ENCODE measurements at places on chromosomes 5 and 9.

GRCh38 chr9:83655433-83655832, 32.5 kb downstream of the IDNK start:
- DNase-seq, result no peak

- DNase-seq, result peak; percentile 69
Observed at GRCh38 chr9:133534346-133535291, at the start of gene ADAMTSL2. Gene ADAMTSL2 (plus strand): TSS chr9:133534704. CDS start chr9:133536713, 2,009 bp downstream.

DNA sequence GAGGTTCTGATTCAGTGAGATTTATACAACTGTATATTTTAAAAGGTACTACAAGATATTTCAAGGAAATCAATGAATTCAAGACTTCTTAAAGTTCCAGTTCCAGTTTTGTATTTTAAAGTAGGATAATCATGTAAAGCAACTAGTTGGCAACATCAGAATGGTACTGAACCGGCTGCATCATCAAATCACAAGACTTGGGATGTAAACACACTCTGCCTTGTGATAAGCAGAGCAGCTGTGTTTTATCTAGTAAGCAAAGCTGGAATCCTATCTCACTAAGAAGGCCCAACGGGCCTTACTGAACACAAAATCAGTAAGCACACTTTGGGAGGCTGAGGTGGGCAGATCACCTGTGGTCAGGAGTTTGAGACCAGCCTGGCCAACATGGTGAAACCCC, 327.2 kb upstream of the NREP start:
- no peak for DNase-seq

GRCh38 chr9:1008216-1008615, 31.8 kb downstream of the DMRT3 start:
- DNase-seq, result no peak

- DNase-seq, result no peak
Observed at GRCh38 chr5:162209005-162209605, 141.5 kb downstream of the GABRG2 start.

GRCh38 chr9:79193001-79193400, 378.8 kb upstream of the TLE4 start:
- DNase-seq, result no peak

DNA sequence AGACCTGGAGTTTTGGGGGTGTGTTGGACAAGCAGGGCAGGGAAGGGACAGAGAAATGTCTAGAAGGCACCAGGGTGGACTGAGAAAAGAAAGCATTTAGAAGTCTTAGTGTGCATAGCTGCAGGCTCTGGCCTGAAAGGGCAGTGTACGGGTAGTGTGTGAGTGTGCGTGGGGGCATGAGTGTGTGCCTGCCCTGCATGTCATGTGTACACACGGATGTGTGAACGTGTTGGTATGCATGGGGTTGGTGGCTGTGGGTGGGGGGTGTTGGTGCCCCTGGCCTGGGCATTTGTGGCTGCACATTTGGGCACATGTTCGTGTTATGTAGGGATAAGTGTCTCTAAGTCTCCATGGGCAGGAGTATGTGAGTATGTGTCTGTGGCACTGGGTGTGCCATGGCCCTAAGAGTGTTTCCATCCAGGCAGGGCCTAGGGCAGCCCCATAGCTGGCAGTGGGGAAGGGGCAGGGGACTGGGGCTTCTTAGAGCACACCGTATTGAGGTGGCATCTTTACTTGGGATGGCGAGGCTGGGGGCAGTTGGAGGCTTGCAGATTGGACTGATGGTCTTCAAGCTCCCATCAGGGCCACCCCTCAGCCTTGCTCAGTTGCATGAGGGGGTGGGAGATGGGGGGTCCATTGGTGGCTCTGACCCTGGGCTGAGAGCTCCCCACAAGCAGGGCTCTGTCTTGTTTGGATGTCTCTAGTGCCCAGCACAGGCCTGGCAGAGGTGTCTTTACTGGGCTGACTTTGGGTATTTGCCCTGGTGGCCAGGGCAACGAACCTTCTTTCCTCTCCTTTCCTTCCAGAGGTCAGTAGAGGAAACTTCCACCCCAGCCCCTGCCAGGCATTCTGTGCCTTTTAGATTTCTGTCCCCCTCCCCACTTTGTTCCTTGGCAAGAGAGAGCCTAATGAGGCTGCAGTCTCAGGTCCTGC, 15.0 kb downstream of the PSD2 start:
- no peak for DNase-seq

DNA sequence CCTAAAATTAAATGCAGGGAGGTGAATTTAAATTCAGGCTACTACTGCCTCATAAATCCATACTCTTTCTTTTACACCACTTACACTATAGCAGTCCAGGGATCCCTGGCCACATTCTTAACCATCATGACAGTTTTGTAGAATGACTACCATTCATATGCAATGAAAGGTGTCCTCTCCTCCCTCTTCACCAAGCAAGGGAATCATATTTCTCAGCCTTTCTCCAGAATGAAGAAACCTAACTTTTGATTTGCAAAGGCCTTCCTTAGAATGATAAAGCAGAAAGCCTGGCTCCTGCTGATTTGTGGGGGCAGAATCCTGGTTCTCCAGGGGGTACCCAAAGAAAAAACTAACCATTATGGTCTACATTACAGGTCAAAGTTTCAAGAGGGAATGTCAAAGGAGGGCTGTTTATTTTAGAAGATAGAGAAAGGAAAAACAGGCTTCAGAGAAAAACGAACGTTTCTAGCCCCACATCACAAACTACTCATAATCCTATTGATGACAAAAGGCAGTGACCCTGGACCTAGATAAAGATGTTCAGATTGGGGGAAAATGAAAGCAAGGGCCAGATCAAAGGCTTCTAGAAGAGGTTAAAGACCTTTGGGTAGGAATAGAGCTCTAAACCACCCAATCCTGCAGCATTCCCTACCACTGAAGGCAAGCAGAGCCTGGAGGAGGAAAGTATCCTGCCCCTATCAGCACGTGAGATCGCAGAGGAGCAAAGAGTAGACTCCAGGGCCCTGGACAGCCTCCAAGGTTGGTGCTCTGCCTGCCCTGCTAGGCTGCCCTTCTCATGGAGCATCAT, 11.5 kb downstream of the WNT8A start:
- DNase-seq, result no peak

DNA sequence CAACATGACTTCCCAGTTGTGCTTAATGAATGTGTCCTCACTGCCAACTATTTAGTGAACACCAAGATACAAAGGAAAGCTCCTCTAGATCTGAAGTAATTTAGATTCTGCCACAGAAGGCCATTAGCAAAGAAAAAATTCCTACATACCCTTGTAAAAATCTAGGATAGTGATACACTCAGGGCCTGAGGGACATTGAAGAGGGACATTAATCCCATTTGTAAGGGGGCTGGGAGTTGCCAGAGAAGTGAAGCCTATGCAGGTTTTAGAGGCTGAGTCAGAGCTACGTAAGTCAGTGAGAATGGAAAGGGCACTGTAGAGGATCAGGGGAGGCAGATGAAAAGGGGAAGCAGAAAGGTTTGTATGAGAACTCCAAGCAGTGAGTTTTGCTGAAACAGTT, 286.9 kb upstream of the TARS1 start:
- no peak for DNase-seq

GRCh38 chr5:61534481-61535267, 202.6 kb downstream of the ZSWIM6 start:
- DNase-seq, result no peak

GRCh38 chr5:173012882-173013281, 29.3 kb downstream of the ATP6V0E1 start:
- DNase-seq, result no peak

- no peak for DNase-seq
Observed at GRCh38 chr9:123065196-123065595, 31.7 kb downstream of the GPR21 start.

GRCh38 chr5:122611406-122611805, 163.5 kb upstream of the SNX2 start:
- DNase-seq, result no peak

DNA sequence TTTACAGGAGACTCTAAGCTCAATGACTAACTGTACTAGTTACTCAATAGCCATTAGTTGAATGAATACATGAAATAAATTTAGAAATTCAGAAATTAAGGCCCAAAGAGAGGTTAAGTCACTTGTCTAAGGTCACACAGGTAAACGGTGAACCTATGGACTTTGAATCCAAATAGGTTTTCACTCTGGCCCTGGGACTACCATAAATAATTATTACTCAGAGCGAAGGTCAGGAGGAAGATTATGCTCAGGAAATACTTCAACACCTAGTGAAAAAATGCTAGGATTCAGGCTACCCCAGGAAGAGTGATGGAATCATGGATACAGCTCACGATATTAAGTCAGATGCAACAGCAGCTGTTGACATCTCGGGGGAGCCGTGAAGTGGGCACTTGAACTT, 417.4 kb downstream of the GABRG2 start:
- no peak for DNase-seq

GRCh38 chr5:32147236-32147635, 26.9 kb downstream of the GOLPH3 start:
- no peak for DNase-seq

DNA sequence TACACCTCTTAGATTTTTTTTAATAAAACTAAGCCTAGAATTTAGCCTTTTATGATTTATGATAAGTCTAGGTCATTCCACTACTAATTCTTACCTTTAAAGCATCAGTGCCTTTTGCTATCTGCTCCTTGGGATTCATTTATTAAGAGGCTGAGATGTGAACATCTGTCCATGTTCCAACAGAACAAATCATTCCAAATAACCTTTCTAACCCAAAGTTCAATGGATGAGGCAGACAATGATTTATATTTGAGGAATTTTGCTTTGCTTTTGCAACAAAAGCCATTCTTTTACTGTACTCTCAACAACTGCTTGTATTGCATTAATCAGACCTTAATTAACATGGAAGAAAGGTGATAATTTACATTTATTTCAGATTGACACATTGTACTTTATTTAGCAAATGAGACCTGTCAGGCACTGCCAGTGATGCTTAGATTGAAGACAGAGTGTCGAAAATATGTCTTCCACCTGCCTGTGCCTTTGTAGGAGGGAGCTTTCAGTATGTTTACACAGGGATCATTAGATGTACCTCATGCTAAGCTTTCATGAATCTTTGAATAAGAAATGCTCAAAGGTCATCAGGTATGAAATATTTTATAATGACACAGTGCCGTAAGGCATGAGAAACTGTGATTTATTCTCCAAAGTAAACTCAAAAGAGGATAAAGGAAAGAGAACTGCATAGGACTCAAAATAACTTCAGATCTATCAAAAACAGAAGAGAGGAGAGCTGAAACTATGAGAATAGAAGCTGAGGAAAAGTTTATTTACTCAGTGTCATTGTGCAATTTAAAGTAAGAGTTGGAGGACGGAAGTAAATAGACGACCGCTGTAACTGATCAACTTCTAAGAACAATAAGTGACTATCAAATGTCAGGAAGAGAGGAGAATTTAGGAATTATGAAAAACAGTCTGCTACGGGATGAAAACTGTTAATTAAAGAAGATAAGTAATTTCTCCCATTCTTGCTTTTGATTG, 36.7 kb upstream of the IZUMO3 start:
- no peak for DNase-seq

- DNase-seq, result no peak
Observed at GRCh38 chr5:59193616-59194319, 610.9 kb downstream of the RAB3C start.

DNA sequence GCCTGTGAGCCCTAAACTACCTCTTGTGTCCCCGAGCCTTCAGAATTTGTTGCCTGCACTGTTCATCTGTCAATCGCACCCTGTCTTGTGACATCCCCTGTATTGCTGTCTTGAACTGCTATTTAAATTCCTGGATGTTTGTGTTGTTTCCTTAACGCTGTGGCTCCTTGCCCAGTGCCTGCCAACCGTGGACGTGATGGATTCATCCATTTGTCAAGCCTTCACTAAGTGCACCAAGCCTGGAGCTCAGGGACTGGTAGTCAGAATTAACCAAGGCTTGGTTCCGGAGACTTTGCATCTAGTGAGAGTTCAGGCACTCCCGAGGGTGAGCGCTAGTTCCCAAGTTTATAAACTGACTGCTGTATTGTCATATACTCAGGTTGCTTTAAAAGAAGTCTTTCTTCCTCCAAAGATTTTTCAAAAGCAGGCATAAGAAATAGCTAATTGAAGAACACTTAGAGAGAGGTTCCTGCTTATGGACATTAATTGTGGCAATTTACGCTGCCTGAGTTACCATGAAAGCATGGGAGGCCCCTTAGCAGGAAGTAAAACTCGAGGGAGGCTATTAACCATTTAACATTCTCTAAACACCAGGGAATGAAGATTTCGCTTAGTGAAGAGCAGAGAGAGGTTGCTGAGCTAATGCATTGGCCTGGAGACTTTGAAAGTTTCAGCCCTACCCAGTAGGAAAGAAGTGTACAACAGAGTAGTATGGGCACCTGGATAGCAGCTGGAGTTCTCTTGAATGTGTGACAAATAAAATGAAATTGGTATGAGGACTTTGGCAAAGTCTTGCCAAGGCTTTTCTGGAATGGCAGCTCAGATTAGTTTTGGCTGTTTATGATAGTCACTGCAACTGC, 29.0 kb downstream of the RGS3 start:
- peak; percentile 60 for DNase-seq

DNA sequence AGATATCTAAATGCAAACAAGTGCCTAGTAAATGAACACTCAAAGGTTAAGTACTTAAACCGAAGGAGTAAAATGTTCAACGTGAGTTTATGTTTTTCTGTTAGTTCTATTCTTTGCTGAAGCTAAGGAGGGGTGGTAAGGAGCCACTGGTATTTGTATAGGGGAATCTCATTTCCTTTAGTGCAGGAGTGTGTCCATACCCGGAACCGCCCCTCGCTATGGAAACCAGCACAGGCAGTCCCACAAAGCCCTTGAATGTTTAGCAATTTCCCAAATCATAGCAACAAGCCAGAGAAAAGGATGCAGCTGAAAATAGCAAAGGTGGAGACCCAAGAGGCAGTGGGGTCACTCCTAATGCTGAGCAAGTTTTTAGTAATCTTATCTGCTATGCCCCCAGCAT, 78.8 kb upstream of the STK32A start:
- no peak for DNase-seq

GRCh38 chr5:14528115-14528514, 53.5 kb upstream of the OTULINL start:
- DNase-seq, result no peak

DNA sequence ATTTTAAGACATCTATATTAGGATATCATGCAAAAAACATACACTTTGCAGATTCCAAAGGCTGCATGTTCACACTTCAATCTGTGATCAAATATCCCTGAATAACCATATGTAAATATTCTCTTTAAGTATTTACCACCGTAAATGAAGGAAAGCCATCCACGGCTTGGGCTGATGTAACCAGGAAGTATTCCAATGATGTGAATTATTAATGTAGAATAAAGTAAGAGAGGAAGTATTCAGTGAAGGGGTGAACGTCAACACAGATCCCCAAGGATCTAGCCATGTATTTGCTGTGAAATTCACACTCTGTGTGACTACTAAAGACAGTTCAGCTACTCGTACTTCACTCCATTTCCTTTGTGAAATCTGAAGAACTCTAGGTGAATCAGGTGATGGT, 75.2 kb downstream of the CDH6 start:
- DNase-seq, result no peak

DNA sequence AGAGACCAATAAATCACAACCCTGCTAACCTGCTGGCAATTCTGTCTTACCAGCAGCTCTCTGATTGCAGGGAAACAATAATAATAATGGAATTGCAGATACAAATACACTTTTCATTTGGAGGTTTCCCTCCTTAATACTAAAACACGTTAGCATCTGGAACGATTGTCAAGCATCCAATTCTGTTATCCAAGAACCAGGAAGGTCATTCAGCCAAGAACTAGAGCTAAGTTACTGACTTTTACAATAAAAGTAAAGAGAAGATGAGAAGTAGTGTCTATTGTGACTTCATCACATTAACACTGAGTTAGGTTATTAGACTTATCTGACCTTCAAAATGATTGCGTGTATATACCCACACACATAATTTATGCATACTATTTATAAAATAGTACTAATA, 335.6 kb downstream of the BRINP1 start:
- no peak for DNase-seq

All from mesothelial cell of epicardium (in vitro differentiated cells).